ENCODE measurements at places on chromosomes 5 and 9. TPM values are rescaled to one million over a fixed set of nuclear protein-coding genes. Genes with fewer than 3 reads are reported as not detected.

DNA sequence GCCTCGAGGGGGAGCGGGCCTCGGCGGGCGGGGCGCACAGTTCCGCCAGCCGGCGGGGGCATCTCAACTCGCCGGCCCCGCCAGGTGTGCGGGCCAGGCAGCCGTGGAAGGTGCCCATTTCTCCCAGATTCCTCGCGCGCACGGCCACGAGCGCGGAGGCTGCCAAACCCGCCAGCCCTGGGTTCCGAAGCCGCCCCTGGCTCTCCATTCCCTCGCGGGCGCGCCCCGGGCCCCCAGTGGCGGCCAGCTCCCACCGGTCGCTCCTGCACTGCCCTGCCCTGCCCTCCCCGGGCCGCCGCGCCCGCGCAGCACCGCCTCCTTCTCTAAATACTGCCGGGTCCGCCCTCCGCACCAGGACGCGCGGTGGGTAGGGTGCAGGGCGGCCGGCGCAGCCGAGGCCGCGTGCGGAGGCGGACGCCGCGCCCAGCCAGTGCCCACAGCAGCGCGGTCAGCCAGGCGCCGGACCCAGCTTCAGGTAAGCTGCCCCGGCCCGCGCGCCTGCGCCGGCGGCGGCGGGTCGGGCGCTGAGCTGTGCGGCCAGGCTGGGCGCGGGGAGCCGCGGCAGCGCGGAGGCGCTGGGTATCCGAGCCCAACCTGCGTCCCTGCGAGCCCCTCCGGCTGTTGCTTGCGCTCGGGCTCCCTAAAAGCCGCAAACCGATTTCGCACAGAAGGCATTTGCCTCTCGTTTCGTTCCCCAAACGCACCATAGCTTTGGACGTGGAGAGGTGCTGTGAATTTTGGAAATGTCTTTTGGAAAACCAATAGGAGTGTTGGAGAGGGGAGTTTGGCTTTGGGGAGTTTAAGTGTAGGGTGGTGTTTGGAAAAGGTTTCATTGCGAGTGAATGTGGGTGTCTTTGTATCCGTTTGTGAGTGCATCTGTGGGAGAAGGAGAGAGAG lies at the start of gene TMEM171:
TSS of gene TMEM171 (plus strand) at position 354 of the 897 bp plus-strand sequence. CDS start 2,799 bp downstream, outside the sequence.
- peak; percentile 34 for ATAC-seq

LHX3 gene
- total RNA-seq, result 0.16 TPM

- ATAC-seq, result no peak
Observed at GRCh38 chr5:107487056-107487542, 183.6 kb downstream of the EFNA5 start.

SLC6A3 gene
- not detected for total RNA-seq

DNA sequence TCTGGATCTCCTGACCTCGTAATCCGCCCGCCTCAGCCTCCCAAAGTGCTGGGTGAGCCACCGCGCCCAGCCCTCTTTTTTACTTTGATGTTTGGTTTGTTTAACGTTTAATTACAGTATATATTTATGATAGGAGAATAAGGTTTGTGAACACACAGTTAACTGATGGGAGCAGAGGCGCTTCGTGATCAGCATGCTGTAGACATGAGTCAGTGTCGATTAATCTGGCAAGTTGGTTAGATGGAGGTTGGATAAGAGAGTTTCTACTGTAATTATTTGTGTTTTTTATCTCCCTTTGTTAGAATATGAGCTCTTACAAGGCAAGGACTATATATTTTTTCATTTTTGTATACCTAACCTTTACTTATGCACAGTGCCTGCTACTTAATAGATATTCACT lies 14.3 kb downstream of the ATG10 start:
- no peak for ATAC-seq

DNA sequence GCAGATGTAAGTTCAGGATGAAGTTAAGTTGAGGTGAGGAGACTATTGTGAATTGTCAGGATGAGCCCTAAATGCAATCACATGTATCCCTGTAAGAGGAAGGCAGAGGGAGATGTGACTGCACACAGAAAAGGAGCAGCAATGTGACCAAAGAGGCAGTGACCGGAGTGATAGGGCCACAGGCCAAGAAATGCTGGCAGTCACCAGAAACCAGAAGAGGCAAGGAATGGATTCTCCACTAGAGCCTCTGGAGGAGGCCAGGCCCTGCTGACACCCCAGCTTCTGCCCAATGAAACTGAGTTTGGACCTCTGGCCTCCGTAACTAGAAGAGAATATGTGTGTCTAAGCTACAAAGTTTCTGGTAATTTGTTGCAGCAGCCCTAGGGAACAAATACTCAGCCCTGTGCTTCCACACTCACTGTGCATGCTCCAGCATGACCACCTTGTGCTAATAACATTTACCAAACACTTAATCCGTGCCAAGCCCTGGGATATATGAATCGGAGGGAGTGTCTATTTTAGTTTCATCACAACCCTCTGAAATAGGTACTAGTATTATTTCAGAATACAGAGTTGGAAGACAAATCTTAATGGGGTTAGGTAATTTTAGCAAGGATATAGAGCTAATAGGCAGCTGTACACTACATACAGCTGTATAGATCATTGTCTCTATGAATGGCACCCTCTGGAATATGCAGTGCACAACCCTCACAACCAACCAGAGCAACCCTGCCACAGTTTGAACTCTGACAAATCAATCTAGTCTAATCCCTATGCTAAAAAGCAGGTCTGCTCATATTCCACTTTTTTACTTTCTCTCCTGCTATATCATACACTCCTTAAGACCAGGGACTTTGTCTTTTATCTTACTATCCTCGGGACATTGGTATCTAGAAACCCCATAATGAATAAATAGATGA lies 7.8 kb upstream of the GPX8 start:
- ATAC-seq, result no peak

DNA sequence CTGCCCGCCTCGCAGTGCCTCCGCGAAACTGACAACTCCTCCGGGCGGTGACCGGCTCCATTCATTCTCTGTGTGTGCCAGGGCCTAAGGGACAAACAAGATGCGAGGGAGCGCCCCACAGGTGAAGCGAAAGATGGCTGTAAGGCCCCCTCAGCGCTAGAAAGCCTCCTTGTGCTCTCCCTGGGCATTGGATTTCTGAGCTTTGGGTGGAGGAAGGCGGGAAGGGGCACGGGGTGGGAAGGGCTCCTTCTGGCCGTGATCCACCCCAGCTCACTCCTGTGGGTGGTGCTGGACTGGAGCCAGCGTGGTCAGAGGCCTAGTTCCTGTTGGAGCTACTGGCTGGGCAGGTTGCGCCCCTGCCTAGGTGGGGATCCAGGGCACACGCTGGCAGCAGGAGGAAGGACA lies 943 bp downstream of the GALNT12 start:
- ATAC-seq, result no peak

GRCh38 chr5:169440107-169440705 lies 139.3 kb upstream of the SLIT3 start:
- no peak for ATAC-seq

GRCh38 chr9:114033397-114034103 lies 44.5 kb downstream of the AMBP start:
- ATAC-seq, result no peak

- no peak for ATAC-seq
Observed at GRCh38 chr5:34503379-34504253, 152.5 kb upstream of the RAI14 start.

- no peak for ATAC-seq
Observed at GRCh38 chr9:82543726-82544125, 519.2 kb downstream of the RASEF start.

SVEP1 gene
- 0.11 TPM for total RNA-seq

- ATAC-seq, result no peak
Observed at GRCh38 chr5:172442592-172442991, 11.7 kb downstream of the SH3PXD2B start.
